ENCODE measurements at places on chromosomes 1 and 21.

- DNase-seq = no peak
These were observed 58.4 kb downstream of the ZNF281 start for GRCh38 chr1:200351425-200351824.

- no peak for DNase-seq
These were observed 92.8 kb downstream of the JAK1 start for GRCh38 chr1:64873576-64873975.

DNA sequence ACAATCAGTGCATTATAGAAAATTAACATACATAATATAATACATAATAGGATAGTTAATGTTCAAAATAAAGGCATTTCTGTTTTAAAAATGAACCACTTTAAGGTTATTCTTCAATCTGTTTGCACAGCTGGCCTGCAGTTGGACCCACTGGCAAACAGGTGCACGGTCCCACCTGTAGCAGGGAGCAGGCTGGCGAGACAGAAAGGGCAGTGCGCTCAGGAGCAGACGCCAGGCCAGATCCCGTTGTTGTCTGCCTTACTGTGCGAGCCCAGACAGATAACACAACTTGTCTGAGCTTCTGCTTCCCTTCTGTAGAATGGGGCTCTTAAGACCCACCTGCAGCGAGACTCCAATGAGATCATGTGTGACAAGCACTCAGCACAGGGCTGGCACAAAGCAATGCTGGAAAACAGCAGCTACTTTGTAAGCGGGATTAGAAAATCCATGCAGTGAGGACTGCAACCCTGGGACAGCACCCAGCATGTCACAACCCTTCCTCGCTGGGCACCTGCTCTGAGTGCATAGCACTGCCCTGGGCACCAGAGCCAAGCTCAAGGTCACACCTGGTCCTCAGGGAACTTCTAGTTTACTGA lies 33.5 kb downstream of the VPS26C start:
- DNase-seq = no peak

GRCh38 chr1:38612951-38613350 lies 246.6 kb downstream of the RRAGC start:
- DNase-seq = no peak

DNA sequence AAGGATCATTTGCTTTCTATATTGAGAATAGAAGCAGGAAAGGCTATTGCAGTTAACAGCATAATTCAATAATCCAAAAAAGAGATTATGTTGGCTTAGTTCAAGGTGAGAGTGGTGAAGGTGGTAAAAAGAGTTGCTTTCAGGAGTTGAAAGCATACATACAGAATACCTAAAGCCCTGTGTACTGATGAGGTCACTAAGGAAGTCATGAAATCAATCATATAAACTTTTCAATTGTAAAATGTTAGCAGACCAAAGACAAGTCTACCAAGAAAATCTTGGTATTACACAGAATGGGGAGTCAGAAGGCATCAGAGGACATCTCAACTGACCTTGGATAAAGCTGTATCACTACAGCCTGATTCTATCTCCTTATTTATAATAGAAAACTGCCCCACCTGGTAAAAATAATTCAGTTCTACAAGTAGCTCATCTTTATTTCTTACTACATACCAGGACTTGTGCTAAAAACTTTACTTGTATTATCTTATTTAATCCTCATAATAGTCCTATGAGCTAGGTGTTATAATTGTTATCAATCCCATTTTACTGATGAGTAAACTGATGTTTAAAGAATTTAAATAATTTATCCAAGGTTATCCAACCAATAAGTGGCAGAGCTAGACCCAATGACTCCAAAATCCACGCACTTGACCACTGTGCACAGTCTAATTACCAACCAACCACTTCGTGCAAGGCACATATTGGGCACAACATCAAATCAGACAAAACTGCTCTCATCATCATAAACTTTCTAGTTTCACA lies 40.9 kb downstream of the TUT4 start:
- no peak for DNase-seq

DNA sequence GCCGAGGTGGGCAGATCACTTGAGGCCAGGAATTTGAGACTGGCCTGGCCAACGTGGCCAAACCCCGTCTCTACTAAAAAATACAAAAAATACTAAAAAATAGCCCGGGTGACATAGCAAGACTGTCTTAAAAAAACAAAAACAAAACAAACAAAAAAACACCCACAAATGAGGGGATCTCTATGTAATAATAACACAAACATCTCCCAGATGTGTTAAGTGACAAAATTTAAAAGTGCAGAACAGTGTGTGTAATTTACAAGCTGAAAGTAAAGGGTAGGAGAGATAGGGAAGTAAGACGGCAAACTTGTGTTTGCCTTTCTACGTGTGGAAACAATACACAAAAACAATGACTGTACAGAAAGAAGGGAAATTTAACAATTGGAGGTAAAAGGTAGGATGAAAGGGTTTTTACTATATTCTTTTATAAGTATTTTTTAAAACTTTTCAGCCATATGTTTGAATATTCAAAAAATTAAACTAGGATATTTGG lies 36.3 kb downstream of the ARID4B start:
- no peak for DNase-seq

DNA sequence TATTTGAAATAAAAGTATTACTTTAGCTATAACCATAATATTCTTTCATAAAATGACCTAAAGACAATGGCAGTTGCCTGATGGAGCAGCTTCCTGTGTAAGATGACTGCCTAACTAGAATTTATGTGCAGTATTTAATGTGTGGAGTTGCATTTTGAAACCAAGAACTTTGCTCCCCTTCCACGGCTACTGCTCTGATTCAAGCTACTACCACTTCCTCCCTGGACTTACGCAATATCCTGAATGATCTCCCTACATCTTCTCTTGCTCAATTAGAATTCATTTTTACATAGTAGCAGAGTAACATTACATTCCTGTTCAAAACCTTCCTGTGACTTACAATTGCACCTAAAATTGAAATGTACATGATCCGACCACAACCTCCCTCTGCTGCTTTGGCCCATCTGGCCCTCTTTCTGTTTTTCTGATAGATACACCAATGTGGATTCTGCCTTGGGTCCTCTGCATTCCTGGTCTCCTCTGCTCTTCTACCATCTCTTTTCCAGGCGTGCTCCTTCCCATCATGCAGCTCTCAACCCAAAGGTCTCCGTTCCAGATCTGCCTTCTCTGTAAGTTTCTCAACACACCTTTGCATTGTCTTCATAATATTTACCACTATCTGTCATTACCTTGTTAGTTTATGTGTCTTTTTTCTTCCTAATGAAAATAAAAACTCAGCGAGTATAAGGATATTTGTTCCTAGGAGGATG lies 47.4 kb upstream of the USP25 start:
- DNase-seq = no peak

- DNase-seq = no peak
These were observed 190.2 kb downstream of the RASAL2 start for GRCh38 chr1:178284058-178284457.

DNA sequence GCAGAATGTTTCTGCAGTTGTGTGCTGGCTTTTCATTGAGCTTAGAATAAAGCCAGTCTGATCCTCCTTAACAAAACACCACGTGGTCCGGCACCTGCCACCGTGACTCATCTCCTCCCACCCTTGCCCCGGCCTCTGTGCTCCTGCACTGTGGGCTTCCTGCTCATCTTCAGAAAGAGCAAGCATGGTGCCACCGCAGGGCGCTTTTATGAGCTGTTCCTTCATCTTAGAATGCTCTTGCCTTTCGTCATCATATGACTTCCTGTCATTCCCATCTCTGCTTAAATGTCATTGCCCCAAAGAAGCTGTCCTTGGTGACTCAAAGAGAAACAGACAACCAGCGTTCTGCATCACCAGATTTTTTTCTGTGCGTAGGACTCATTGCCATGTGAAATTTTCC lies 117.8 kb downstream of the HHAT start:
- DNase-seq = no peak

- peak; percentile 97 for DNase-seq
These were observed 21.5 kb upstream of the TMEM222 start for GRCh38 chr1:27300341-27301051.

- no peak for DNase-seq
These were observed 47.2 kb upstream of the MACF1 start for GRCh38 chr1:39157304-39157703.

Data from muscle of back (tissue), 13 donors.